ENCODE measurements at places on chromosomes 5 and 9.

DNA sequence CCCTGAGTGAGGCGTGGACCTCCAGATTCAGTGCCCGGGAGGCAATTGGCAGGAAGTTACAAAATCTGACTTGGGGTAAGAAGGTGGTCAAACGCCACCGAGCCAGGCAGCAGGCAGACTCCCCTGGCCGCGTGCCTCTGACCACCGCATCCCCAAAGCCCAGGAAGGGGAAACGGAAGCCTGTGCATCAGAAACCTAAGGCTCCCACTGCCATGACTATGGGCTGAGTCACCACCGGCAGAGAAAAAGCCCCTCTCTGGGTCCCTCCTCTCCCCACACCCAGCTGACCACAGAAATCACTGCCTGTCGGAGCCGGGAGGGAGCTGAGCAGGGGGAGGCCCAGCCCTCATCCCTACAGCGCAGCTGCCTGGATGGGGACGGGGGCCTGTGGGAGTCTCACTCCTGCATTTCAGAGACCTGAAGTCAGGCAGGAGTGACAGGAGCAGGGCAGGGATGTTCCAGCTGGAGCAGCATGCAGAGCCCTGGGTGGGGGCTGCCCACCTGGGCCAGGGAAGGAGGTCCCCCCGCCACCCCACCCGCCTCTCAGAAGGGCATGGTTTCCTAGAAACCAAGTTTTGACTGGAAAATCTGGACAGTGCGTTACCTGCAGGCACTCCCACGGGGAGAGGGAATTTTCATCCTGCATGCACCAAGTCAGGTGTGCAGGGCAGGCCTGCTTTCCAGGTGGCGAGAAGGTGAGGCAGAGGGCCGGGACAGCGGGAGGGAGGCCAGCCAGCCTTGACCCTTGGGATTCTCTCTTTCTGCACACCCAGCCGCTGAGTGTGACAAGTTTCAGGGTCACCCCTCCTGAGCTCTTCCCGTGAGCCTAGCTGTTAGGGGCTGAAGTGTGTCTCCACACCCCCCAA is 68.2 kb downstream of the LRSAM1 start:
- no peak for DNase-seq
- H3K27me3 ChIP-seq, result no peaks in the 10 kb centered on the region
- no peak overlapping the region for H3K27ac ChIP-seq
- peaks cover 14% of the 10 kb centered on the region for H3K4me1 ChIP-seq
- peaks cover 48% of the 10 kb centered on the region for H3K36me3 ChIP-seq

- no peak overlapping the region for H3K4me3 ChIP-seq
- no peak for DNase-seq
- no peaks in the 10 kb centered on the region for H3K36me3 ChIP-seq
- no peaks in the 10 kb centered on the region for H3K4me1 ChIP-seq
- no peak overlapping the region for H3K27ac ChIP-seq
Observed at GRCh38 chr9:4413856-4414255, 76.4 kb upstream of the SLC1A1 start.

DNA sequence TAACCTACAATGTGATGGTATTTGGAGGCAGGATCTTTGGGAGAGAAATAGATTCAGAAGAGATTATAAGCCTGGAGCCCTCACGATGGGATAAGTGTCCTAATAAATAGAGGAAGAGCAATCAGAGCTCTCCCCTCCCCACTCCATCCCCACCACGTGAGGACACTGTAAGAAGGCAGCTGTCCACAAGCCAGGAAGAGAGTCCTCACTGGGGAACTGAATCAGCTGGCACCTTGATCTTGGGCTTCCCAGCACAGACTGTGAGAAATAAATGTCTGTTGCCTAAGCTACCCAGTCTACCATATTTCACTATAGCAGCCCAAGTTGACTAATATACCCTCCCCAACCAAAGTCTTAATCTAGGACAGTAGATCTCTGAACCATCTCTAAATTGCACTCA is 118.1 kb downstream of the SUSD1 start:
- no peaks in the 10 kb centered on the region for H3K27me3 ChIP-seq
- peaks cover 9% of the 10 kb centered on the region for H3K4me1 ChIP-seq
- no peak overlapping the region for H3K4me3 ChIP-seq
- DNase-seq, result no peak

- H3K4me3 ChIP-seq, result no peak overlapping the region
- no peaks in the 10 kb centered on the region for H3K36me3 ChIP-seq
- no peak for DNase-seq
- H3K27ac ChIP-seq, result no peak overlapping the region
Observed at GRCh38 chr9:88538311-88539085, 3.5 kb downstream of the NXNL2 start.

GRCh38 chr9:36571333-36571732 is 1.4 kb upstream of the MELK start:
- no peak for DNase-seq
- peaks cover 2% of the 10 kb centered on the region for H3K36me3 ChIP-seq
- peaks cover 18% of the 10 kb centered on the region for H3K4me1 ChIP-seq
- H3K27me3 ChIP-seq, result peaks cover 5% of the 10 kb centered on the region
- H3K4me3 ChIP-seq, result peak overlapping the region; percentile 18
- H3K27ac ChIP-seq, result no peak overlapping the region

GRCh38 chr5:53965459-53965858 is 344.9 kb downstream of the ARL15 start:
- DNase-seq, result no peak
- H3K27me3 ChIP-seq, result no peaks in the 10 kb centered on the region
- no peak overlapping the region for H3K27ac ChIP-seq
- no peak overlapping the region for H3K4me3 ChIP-seq

Measured in WTC11 (cell line).